ENCODE measurements at places on chromosomes 1 and 21. TPM values are rescaled to one million over a fixed set of nuclear protein-coding genes. Genes with fewer than 3 reads are reported as not detected.

The S1PR1 gene
- total RNA-seq, result 92.2 TPM

The ZFP69 gene
- 2.0 TPM for total RNA-seq

The IFI44 gene
- 8.1 TPM for total RNA-seq

The LCE1C gene
- total RNA-seq, result not detected

The DSCAM gene
- not detected for total RNA-seq

The FOXD3 gene
- 1.1 TPM for total RNA-seq

The OR2G6 gene
- total RNA-seq, result not detected

The RNU1-2 gene
- not detected for total RNA-seq

The FCRL5 gene
- 0.16 TPM for total RNA-seq

The MATN1 gene
- total RNA-seq, result not detected

All from right atrium auricular region (tissue), 2 donors.